Adrenal gland (tissue), 19 donors: ENCODE measurements at places on chromosomes 1 and 21.
A peak's percentile ranks its signal among the peaks of the same experiment; 100 is the strongest.

DNA sequence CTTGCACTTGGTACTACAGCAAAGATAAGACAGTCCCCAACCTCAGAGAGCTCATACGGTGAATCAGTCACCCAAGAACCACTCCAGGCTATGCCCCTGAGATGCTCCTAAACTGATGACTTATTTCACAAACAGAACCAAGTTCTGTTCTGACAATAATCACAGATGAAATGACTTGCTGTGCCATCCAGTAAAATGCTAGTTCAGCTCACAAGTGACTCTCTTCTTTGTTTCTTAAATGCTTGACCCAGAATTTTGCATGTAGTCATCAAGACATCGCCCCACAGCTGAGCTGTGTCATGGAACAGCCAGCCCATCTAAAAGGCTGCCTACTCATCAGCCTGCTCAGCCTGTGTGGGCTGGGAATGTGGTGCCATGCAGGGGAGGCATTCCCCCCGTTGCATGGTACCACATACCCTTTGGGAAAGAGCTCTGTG is 6.1 kb upstream of the SLC19A2 start:
- DNase-seq = no peak

GRCh38 chr1:15727866-15728534 is 8.1 kb upstream of the SLC25A34 start:
- no peak for DNase-seq

DNA sequence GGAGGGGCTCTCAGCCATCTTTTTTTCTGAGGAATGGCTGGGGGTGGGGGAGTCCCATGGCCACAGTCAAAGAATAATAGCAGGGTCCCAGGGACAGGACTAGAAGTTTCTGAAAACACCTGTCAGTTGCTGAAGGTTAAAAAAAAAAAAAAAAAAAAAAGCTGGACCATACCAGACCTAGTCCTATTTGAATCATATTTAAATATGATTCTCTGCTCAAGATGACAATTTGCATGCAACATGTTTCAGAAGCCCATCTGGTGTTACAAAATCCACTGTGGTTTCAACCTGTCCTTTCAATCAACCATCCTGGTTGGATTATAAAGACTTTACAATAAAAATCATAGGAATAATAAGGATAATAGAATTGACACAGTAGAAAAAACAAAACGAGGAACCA is 153.7 kb downstream of the TENT5C start:
- DNase-seq = no peak

- DNase-seq = no peak
Observed at GRCh38 chr1:20188455-20188817, 2.1 kb upstream of the PLA2G2C start.

DNA sequence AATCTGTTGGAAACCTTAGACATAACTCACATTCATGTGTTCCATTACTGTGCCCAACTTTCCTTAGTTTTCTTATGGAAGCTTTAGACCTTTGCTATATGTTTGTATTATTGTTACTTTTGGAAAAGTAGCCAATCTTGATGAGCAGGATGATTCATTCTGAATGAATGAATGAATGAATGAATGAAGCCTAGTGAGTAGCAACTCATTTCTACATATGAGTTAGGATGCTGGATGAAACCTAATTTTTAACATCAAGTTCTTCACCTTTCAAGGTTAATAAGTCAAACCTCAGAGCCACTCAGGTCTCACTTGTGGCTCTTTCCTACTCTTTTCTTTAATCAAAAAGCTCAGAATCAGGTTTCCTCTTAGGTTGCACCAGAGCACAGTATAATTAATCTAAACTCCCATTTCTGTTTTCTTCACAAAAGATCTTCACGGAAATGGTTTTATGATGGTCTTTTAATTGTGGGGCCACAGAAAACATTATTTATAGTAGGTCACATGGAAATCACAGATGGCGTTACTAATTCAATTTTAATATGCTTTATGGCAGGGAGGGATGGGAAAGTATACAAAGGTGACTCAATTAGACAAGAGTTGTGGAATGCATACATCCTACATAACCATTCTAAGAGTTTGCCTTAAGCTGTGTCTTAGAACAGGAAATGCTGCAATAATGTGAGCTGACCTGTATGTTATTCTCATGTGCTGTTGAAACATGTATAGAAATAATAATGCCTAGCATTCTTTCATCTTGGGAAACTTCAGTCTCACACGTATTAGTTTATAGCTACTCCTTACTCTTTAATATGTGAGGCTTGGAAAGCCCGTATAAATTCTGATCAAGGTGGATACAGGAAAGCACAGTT is 4.5 kb upstream of the DDX59 start:
- no peak for DNase-seq

- no peak for DNase-seq
Observed at GRCh38 chr1:6271554-6271953, 10.7 kb upstream of the GPR153 start.

DNA sequence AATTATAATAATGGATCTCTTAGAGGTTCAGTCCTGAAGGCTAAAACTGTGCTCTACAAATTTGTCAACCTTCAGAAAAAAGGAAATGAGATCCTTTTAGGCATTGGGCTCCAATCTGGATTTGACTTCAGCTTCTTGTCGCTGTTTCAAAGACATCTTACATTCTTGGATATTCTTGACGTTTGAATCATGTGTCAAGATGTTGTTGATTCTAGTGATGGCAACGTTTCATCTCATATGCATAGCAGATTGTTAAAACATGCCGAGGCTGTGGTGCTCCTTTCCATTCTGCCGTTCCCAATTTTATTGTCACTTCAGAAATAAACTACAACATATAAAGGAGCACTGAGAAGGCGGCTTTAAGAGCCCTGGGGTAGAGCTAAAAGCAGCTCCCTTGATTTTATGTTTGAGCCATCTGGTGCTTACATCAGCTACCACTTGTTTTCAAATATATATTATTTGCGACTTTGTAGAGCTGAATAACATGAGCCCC is 467.6 kb upstream of the ZRANB2 start:
- DNase-seq = no peak

DNA sequence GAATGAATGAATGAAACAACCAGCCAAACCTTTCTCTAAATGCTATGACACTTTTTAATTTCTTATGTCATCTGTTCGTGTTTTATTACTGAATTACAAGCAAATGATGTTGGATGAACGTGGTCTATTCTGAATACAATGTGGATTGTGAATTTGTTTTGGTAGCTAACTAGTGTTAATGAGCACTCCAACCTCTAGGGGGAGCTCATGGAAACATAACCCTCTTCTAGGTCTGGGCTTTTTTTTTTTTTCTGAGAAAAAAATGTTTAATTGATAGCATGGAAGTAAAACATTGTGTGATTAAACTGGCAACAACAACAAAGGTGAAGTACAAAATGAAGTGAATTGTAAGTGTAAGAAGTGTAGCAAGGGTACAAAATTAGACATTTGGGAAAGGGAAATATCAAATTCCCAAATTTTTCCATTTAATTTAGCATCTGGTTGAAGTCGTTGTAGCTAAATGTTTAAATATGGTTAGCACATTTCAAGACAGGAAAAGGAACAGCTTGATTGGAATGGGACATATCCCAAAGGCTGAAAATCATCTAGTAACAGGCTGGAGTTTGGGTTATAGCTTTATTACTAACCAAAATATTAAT is 42.6 kb upstream of the PTGS2 start:
- peak; percentile 24 for DNase-seq
